EL (cell line): ENCODE measurements at places on chromosomes 2 and 18.

DNA sequence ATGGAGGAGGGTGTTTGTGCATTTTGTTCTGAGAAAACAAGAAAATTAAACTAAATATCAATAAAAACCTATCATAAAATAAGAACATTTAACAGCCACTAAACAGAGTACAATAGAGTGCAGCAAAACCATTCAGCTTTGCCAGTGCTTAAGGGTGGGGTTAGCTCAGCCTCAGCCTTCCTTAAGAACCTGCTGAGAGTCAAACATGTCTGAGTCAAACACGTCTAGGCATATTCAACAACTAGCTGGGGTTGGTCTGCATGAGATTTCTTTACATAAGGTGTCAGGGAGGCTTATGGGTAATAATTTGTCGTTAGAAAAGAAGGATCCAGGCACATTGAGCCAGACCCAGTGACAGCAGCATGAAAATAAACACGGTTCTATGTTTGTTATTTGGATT, 298.2 kb downstream of the SP3 start:
- no peak for DNase-seq

- no peak for DNase-seq
These were observed 17.4 kb downstream of the LDLRAD4 start for GRCh38 chr18:13235981-13236380.

DNA sequence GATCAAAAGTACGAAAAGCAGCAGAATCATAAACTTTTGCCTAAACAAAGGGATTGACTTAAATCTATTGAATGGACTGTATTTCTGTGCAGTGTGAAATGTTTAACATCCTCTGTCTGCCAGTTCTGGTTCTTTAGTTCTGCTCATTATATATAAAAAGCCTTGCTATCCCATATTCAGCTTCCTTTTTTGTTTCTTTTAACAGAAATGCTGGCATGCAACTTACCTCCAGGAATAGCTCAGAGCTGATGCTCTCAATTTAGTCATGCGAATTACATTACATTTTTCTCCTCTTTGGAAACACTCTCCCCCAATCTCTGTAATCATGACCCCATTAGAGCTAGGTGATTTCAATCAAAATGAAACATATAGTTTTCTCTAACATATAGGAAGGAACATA, 73.6 kb downstream of the SPHKAP start:
- DNase-seq = no peak

GRCh38 chr18:44508474-44508873, 172.2 kb upstream of the SETBP1 start:
- no peak for DNase-seq

GRCh38 chr2:224162122-224162521, 123.0 kb upstream of the SERPINE2 start:
- peak; percentile 64 for DNase-seq

- DNase-seq = no peak
These were observed 21.1 kb upstream of the NFATC1 start for GRCh38 chr18:79374408-79375171.

- peak; percentile 57 for DNase-seq
These were observed 103.7 kb upstream of the NABP1 start for GRCh38 chr2:191574232-191574631.

DNA sequence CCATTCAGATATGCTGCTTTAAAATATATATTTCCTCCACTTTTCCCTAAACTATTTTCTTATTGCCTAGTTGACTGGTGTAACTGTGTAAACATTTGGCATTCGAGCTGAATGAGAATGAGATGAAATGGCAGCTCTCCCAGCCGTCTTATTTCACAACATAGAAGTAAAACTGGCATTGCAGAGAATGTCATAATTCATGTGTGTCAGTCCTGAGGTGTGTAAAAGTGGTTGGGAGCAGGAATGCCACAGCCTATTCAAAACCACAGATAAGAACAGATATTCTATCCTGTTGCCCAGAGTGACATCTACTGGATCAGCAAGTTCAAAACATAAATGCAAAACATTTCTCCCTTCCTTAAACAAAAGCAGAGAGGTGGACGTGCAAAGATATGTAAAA, 565.5 kb upstream of the CHAC2 start:
- DNase-seq = peak; percentile 68

GRCh38 chr2:46650556-46651001, 171.2 kb downstream of the TMEM247 start:
- peak; percentile 80 for DNase-seq

- DNase-seq = no peak
These were observed 27.7 kb upstream of the AP1S3 start for GRCh38 chr2:223865124-223865523.

DNA sequence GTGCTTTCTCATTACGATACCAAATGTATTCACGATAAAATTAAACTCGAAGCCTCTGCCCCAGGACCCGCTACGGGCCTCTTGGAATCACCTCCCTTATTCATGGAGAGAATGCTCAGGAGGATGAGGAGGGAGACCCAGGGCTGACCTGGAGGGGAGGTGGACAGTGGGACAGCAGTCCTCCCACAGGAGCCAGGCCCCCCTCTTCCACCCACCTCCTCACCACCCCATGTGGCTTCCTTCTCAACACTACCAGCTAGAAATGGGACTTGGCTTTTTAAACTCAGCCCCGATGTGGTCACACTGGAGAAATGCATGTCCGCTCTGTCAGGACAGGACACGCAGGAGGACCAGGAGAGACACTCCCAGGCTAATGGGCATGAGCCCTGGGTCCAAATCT, 147.9 kb upstream of the ID2 start:
- DNase-seq = no peak

DNA sequence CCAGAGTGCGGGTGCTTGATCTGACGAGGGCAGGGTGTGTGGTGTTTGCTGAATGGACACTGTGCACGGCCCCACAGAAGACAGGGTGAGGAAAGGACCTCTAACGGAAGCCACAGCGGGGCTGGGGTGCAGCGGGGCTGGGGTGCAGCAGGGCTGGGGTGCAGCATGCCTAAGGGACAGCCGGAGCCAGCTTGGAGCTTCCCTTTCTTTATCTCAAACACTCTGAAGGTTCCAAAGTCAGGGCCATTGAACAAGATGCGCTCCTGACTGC, 35.0 kb downstream of the PXDN start:
- no peak for DNase-seq

- DNase-seq = peak; percentile 51
These were observed 56.5 kb downstream of the EMX1 start for GRCh38 chr2:72973566-72974435.

- no peak for DNase-seq
These were observed 634.2 kb upstream of the TMEFF2 start for GRCh38 chr2:192828947-192829346.

GRCh38 chr2:96869281-96869821, 529 bp downstream of the SEMA4C start:
- DNase-seq = peak; percentile 71

GRCh38 chr18:45255197-45255890, 359.9 kb upstream of the SLC14A2 start:
- DNase-seq = peak; percentile 94

DNA sequence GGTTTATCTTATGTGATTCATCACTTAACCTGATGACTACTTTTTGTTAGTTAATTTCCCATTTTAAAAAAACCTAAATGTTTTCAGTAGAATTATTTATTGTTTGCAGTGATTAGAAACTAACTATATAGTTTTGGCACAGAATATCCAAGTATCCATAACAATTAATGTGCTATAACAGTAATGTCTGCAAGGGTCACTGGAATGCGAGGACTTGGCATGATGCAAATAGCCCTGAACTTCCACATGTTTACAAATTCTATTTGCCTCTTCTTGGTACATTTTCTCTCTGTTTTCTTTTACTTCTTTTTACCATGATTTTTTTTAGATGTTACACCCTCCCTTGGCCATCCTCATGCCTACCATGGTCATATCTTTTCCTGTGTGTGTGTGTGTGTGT, 49.3 kb upstream of the GALNT3 start:
- no peak for DNase-seq

GRCh38 chr2:159677654-159678053, 34.7 kb upstream of the MARCHF7 start:
- no peak for DNase-seq

DNA sequence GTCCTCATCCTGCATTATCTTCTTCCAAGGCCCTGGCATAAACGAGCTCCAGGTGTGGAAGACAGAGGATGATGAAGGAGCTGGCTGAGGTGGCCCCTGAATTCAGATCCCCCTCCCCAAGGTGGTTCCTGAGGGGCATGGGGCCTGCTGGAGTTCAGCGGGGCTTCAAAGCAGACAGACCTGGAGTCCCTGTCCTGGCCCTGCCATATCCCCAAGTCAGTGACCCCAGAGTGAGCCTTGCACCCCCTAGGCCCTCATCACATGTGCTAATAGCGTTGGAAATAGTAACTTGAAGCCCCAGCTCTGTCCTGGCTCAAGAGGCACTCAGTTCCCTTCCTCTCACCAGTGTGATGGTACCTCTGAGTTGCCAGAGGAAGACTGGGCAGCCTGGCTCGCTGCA, 172.9 kb downstream of the GALNT1 start:
- DNase-seq = no peak

DNA sequence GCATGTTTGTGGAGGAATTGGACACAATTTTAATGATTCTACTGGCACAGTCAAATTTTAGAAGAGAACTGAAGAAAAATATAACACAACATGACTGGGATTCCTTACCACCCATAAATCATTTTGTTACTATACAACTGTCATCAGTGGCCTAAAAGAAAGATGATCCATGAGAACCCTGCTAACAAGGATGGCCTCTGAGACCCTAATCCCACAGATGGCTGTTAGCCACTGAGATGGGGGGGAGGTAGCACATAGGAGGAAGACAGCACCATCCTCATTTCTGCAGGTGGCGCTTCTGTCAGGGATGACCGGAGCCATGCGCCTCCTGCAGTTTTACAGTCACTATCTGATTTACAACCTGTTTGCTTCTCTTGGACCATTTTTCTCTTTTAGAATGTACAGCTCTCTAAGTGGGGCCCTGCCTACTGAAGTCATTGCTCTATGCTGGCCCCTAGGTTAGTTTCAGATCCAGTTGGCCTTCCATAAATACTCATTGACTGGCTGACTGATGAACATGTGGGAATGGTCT, 279.8 kb downstream of the NAPG start:
- DNase-seq = no peak

DNA sequence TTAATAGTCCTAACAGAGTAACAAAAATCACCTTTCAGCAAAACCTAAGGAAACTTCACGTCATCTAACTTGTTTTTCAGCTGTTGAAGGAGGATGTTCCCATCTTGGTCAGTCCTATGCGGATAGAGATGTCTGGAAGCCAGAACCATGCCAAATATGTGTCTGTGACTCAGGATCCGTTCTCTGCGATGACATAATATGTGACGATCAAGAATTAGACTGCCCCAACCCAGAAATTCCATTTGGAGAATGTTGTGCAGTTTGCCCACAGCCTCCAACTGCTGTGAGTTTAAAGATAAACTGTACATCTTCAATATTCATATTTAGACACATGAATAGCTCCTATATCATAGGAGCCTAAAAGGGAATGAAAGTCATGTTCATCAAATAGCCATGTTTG, 10.5 kb downstream of the COL3A1 start:
- DNase-seq = peak; percentile 94

GRCh38 chr18:64707052-64707451, 558.2 kb upstream of the LINC00305 start:
- no peak for DNase-seq

GRCh38 chr2:72141881-72142451, 5.7 kb downstream of the CYP26B1 start:
- no peak for DNase-seq

DNA sequence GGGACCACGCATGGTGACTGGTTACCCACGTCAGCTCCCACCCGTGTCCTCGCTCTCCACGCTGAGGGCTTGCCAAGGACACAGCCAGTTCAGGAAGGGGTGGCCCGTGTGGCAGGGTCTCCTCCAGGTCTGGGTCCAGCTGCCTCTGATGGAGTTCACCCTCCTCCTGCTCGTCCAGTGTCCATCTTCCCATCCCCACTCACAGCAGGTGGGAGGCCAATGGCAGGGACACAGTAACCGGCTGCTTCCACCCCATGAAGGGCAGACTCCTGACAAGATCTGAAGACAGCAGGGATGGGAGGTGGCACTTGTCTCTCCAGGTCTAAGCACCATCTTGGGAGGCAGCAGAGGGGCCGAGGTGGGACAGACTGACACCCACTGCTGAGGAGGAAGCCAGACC, 106.4 kb downstream of the NDUFA10 start:
- no peak for DNase-seq

DNA sequence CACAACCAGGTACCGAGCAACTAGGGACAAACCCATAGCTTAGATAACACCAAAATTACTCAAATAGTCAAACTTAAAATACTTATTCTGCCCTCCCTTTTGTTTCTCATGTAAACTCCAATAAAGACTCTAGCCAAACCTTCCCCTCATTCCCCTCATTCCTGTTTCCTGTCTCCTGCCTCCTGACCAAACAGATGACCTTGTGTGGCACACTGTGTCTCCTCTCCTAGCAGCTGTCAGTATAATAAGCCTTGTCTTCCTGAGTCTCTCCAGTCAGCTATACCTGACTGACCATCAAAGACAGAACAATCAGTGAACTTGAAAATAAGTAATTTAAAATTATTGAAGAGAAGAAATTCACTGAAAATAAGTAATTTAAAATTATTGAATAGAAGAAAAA, 14.3 kb downstream of the SULT1C4 start:
- DNase-seq = no peak
